Purkinje cell (primary cell): ENCODE measurements at places on chromosomes 2 and 18. TPM values are rescaled to one million over a fixed set of nuclear protein-coding genes. Genes with fewer than 3 reads are reported as not detected.

ACTG2 gene
- not detected in 2 replicates for polyA plus RNA-seq

STK11IP gene
- polyA plus RNA-seq, result 0.06 and 0.90 TPM in 2 replicates

CAVIN2 gene
- 0.55 TPM in 1 of 2 replicates, not detected in the other for polyA plus RNA-seq

POTEI gene
- polyA plus RNA-seq, result 0.67 TPM in 1 of 2 replicates, not detected in the other

SERPINB3 gene
- polyA plus RNA-seq, result not detected in 2 replicates

RUFY4 gene
- not detected in 2 replicates for polyA plus RNA-seq

VSNL1 gene
- polyA plus RNA-seq, result 44.8 and 442 TPM in 2 replicates

FMNL2 gene
- 13.8 and 22.4 TPM in 2 replicates for polyA plus RNA-seq

RAB27B gene
- 6.7 and 9.1 TPM in 2 replicates for polyA plus RNA-seq

CDK5R2 gene
- 1.2 and 1.6 TPM in 2 replicates for polyA plus RNA-seq

NT5DC4 gene
- polyA plus RNA-seq, result 0.18 TPM in 1 of 2 replicates, not detected in the other

STPG4 gene
- polyA plus RNA-seq, result 0.56 TPM in 1 of 2 replicates, not detected in the other

XIRP2 gene
- polyA plus RNA-seq, result not detected in 2 replicates

LYPD6 gene
- polyA plus RNA-seq, result 0.93 TPM in 1 of 2 replicates, not detected in the other

SCN7A gene
- polyA plus RNA-seq, result 0.34 TPM in 1 of 2 replicates, not detected in the other

GRB14 gene
- 2.7 and 5.9 TPM in 2 replicates for polyA plus RNA-seq

DHRS9 gene
- not detected in 2 replicates for polyA plus RNA-seq

SPP2 gene
- polyA plus RNA-seq, result not detected in 2 replicates

BOLL gene
- polyA plus RNA-seq, result 0.46 and 1.8 TPM in 2 replicates

CYTIP gene
- polyA plus RNA-seq, result not detected in 2 replicates

IRS1 gene
- 16.1 and 23.3 TPM in 2 replicates for polyA plus RNA-seq

SERPINB12 gene
- polyA plus RNA-seq, result not detected in 2 replicates

VIL1 gene
- polyA plus RNA-seq, result not detected in 2 replicates

TMEM169 gene
- polyA plus RNA-seq, result 1.9 and 2.9 TPM in 2 replicates

POTEJ gene
- polyA plus RNA-seq, result 0.16 TPM in 1 of 2 replicates, not detected in the other

PROKR1 gene
- polyA plus RNA-seq, result not detected in 2 replicates

HTR2B gene
- 0.34 and 0.90 TPM in 2 replicates for polyA plus RNA-seq

AAMP gene
- 11.2 and 13.6 TPM in 2 replicates for polyA plus RNA-seq

SERPINB4 gene
- 0.55 TPM in 1 of 2 replicates, not detected in the other for polyA plus RNA-seq

MRPS5 gene
- 48.6 and 55.4 TPM in 2 replicates for polyA plus RNA-seq

SF3B1 gene
- 144 and 182 TPM in 2 replicates for polyA plus RNA-seq

NR4A2 gene
- 2.5 and 7.2 TPM in 2 replicates for polyA plus RNA-seq

ZNF396 gene
- polyA plus RNA-seq, result 2.4 and 3.0 TPM in 2 replicates

PSMA8 gene
- polyA plus RNA-seq, result 1.5 and 2.1 TPM in 2 replicates

TMEM178A gene
- polyA plus RNA-seq, result 21.4 and 44.7 TPM in 2 replicates

HOXD9 gene
- not detected in 2 replicates for polyA plus RNA-seq

TANK gene
- polyA plus RNA-seq, result 145 and 147 TPM in 2 replicates

SERPINB5 gene
- polyA plus RNA-seq, result not detected in 2 replicates

PLB1 gene
- polyA plus RNA-seq, result not detected in 2 replicates

TWIST2 gene
- not detected in 2 replicates for polyA plus RNA-seq

MARCHF4 gene
- polyA plus RNA-seq, result 0.17 and 0.24 TPM in 2 replicates

SLC5A7 gene
- not detected in 2 replicates for polyA plus RNA-seq

ANKAR gene
- 1.5 and 4.1 TPM in 2 replicates for polyA plus RNA-seq

UGT1A6 gene
- not detected in 2 replicates for polyA plus RNA-seq

FRZB gene
- 2.3 and 3.0 TPM in 2 replicates for polyA plus RNA-seq

TMEM182 gene
- 32.9 and 33.8 TPM in 2 replicates for polyA plus RNA-seq

C2orf72 gene
- polyA plus RNA-seq, result 3.6 and 5.2 TPM in 2 replicates

CCDC141 gene
- 2.9 and 6.1 TPM in 2 replicates for polyA plus RNA-seq

ZNG1B gene
- 157 and 180 TPM in 2 replicates for polyA plus RNA-seq

EPAS1 gene
- 1.0 and 1.3 TPM in 2 replicates for polyA plus RNA-seq

HOXD3 gene
- not detected in 2 replicates for polyA plus RNA-seq

ITGB6 gene
- polyA plus RNA-seq, result not detected in 2 replicates

SNTG2 gene
- polyA plus RNA-seq, result 1.6 and 2.0 TPM in 2 replicates
